Activated T-helper 1 cell treated with anti-CD3 and anti-CD28 coated beads, Interleukin-2, amount 50 U/mL, for 16 hours (primary cell): ENCODE measurements at places on chromosomes 2 and 18.

DNA sequence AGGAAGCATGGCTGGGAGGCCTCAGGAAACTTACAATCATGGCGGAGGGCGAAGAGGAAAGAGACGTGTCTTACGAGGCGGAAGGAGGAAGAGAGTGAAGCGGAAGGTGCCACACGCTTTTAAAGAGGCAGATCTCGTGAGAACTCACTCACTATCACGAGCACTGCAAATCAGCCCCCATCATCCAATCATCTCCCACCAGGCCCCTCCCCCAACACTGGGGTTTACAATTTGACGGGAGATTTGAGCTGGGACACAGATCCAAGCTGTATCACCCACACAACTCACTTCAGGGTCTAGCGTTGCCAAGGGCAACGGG is 5.1 kb upstream of the BOK start:
- no peak for DNase-seq

- no peak for DNase-seq
These were observed 32.6 kb upstream of the SP3 start for GRCh38 chr2:173997753-173998152.

- DNase-seq, result no peak
These were observed 71.4 kb downstream of the TRIB2 start for GRCh38 chr2:12787891-12788801.

DNA sequence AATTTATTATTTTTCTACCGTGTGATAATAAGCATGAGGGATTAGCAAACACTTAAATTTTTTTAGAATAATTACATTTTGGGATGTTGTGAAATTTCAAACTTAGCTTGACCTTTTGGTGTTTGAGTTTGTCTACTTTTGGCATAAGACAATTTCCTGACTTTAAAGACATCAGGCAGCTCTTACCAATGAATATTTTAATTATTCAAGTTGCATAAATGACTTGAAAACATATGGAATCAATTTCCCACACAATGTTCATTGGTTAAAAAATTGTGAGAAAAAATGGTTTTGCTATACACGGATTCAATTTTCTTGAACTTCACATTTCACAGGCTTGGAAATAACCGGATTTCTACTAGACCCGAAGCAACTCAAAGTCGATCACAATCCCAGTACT is 243.4 kb downstream of the IKZF2 start:
- DNase-seq, result no peak

DNA sequence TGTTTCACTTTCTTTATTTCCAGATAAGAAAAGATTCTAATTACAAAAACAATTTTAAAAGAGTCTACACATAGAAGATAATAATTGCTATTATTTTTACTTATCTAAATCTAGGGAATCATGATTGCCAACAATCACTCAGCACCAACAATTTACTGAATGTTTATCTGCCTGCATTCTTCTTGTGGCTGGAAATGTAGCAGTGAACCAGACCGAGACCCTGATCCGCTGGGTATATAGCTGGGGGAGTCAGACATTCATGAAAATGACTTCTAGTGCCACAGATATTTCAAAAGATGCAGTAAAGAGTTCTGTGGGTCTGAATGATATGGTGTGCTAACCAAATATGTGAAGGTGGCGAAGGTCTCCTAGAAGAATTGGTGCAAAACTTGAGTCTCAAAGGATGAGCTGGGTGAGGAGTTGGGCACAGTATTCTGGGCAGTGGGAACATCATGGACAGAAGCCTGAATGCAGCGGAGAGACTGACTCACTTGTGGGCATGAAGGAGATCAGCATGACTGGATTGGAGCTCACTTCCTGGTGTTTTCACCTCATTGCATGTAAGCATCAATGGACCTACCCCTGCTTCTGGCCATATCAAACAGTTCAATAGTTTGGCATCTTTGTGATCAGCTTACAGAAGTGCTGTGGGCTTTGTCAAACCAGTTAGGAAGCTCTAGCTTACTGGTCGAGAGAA is 26.1 kb upstream of the FN1 start:
- no peak for DNase-seq

- DNase-seq, result no peak
These were observed 23.0 kb upstream of the ARHGEF4 start for GRCh38 chr2:130813722-130814121.

DNA sequence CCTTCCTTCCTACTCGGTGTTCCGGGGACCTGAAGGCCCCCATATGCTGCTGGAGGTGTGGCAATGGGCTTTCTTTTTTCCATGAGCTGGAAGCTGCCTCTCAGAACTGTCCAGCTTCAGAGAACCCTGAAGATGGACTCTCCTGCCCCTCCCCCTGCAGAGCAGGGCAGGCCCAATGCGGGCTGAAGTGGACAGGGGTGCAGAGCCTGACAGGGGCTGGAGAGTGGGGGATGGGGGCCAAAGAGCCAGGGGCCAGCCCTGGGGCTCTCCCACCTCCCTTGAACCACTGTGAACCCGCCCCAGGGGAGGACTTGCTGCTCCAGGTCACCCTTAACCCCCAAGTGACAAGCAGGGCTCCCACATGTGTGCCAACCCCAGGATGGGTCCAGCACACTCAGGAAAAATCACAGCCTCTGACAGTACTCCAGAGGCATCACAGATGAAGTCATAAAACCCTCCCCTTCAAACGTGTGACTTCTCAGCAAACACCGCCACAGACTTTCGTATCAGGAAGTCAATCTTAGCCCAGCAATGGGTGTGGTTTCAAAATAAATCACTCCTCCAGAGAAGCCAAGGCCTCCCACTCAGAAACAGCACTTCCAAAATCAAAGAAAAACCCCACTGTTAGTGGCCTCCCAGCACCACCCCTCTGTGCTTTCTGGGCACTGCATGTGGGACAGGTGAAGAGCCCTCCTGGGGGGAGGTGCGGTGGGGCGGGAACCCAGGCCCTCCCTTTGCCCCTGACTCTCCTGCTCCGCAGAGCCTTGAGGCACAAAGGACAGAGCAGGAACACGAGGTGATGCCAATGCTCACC is 135.8 kb downstream of the HDAC4 start:
- peak; percentile 43 for DNase-seq

- DNase-seq, result no peak
These were observed 35.7 kb upstream of the CABLES1 start for GRCh38 chr18:23099621-23100020.

- DNase-seq, result no peak
These were observed 21.9 kb downstream of the ST6GAL2 start for GRCh38 chr2:106864051-106864450.

DNA sequence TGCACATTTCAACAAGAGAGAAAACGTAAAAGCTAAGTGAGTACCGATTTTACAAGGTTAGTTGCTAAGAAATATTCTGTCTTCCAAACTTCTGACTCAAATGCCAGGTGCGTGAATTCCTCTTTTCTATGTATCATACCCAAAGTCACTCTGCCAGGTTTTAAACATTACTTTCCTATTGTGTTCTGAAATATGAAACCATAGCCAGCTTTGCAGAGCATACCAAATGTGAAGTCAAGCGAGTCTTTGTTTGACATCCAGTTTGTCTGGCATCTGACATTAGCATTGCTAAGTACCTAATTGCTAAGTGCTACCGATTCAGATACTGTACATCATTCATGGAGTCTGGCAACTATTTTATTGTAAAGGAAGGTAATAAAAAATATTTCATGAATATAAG is 321.9 kb upstream of the GALNT5 start:
- no peak for DNase-seq

GRCh38 chr2:120898961-120899750 is 163.5 kb downstream of the GLI2 start:
- no peak for DNase-seq

DNA sequence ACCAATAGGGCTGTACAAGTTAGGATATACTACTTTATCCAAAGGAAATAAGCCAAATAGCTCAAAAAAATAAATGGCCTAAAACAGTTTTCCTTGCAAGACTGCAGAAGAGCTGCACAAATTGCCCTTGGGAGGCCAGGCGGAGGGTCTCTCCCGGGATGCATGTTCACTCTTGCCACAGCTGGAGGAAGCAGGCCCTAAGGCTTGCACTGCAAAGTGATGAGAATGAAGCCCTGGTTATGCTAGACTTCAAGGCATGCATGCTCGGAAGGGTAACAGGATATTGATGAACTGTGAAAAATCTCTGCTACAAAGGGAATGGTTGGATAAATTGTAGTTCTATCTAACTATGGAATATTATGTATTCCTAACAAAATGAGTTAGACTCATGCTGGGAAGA is 27.5 kb upstream of the LDLRAD4 start:
- no peak for DNase-seq

DNA sequence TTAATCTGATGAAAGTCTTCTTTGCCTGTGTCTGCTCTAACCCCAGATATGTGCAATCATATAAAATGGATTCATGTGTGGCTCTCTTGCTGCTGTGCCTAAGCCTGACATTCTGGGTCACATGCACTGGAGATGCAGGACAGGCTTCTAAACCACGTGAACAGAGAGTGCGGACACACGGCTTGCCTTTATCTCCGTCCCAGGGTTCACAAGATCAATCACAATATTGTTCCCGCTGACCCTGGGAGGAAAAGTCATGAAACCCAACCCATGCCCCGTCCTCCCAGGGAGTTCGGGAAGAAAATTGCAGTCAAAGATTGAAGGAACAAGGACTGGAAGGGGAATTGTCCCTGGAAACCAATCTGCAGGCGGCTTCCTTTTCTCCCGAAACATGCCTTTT is 74.8 kb downstream of the VAPA start:
- DNase-seq, result no peak

- no peak for DNase-seq
These were observed 437.2 kb upstream of the HS6ST1 start for GRCh38 chr2:128755695-128756364.

- DNase-seq, result no peak
These were observed 362.0 kb downstream of the SOX11 start for GRCh38 chr2:6054161-6054671.

DNA sequence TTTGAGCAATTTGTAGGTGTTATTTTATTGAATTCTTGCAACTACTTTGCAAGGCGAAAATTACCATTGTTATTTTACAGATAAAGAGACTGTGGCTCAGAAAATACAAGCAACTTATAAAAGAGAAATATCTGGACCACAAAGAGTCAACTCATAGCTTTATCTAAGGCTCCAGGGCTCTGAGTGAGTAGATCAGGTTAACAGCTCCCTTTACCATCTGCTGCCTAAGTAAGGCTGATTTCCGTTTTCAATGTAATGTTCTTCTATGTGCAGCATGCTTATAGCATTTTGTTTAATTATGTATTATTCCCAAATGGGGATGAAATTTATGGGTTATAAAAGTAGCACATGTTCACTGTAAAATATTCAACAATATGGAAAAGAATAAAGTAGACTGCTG is 299.1 kb upstream of the TNP1 start:
- no peak for DNase-seq

- DNase-seq, result no peak
These were observed 61.7 kb upstream of the MYL1 start for GRCh38 chr2:210376694-210377093.

DNA sequence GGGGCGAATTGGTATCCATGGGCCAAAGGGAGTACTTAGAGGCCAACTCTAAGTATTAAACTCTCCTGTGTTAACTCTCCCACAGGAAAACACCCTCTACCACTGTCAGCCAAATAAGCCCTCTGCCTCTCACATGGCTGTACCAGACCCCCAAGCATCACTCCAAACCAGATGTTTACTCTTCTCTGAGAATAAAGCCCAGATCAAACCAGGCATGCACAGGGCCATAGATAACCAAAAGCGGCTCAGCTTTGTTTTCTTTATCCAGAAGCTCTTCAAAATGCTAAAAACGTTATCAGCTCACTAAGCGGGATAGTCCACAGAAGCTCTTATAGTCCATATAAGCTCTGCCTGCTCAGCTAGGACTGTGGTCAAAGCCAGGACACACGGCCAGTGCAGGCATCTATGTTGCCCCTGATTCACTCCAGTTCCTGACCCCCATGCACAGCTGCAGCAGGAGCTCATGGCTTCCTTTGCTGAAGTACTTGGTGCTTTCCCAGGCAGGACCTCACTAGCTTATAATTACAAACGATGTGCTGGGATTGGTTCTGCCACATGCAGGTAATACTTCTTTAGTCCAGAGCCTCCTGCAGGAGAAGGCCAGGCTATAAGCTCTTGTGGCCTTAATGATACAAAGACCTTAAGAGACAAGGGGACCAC is 21.0 kb upstream of the SEMA4C start:
- DNase-seq, result no peak

DNA sequence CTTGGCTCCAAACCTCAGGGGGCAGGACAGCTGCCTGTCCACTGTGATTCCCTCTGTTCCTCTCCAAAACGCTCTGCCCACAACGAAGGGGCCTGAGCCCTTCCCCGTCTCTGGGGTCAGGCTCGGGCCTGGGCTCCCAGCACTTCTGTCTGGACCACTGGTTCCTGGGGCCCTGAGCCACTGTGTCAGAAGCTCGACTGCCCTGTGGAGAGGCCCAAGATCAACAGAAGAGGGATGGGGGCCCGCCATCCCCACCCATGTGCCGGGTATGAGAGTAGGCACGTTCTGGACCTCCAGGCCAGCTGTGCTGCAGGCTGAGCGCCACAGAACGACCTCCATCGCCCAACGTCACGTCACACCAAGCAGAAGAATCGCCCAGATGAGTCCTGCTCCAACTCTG is 119.9 kb upstream of the HS6ST1 start:
- DNase-seq, result no peak

- DNase-seq, result no peak
These were observed 49.4 kb downstream of the RND3 start for GRCh38 chr2:150438041-150438440.

GRCh38 chr18:23211146-23211545 is 75.9 kb downstream of the CABLES1 start:
- no peak for DNase-seq

DNA sequence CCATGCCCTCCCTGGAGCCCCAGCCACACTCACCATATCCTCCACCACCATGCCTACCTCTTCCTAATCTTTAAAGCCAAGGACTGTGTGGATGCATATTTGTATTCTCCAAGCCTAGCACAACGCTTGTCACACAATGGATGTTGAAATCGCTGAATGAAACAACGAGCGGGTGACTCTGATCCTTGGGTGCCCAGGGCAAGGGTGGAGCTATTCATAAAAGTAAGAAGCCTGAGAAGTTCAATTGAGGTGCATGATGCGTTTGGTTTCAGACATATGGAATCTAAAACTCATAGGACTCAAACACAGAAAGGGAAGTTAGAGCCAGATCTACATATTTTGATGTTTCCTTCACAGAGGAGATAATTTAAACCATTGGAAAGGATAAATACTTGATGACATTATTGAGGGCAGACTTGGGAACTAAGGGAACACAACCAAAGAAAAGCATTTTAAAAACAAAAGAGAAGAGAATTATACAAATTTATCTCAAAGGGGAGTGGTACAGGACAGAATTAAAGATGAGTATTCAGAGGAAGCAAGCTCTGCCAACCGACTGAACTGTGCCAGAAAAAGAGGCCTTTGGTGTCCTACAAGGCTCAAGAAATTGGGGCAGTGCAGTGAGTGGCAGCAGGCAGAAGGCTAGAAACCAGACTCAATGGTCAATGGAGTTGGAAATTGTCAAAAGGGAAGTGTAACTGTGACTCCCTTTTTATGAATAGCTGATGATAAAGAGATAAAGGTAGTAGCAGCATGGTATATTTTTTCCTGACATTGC is 200.6 kb upstream of the NCKAP5 start:
- DNase-seq, result no peak

- no peak for DNase-seq
These were observed 50.8 kb downstream of the FAM228A start for GRCh38 chr2:24225499-24226242.

GRCh38 chr2:178114462-178114861 is 2.2 kb downstream of the RBM45 start:
- no peak for DNase-seq
